ENCODE measurements at places on chromosomes 1 and 21. TPM values are rescaled to one million over a fixed set of nuclear protein-coding genes. Genes with fewer than 3 reads are reported as not detected.

The SRSF4 gene
- 38.4 TPM for polyA plus RNA-seq

GRCh38 chr1:201648907-201649721 is 110.2 kb downstream of the NAV1 start:
- no peak for DNase-seq

GRCh38 chr1:182193908-182194550 is 132.5 kb upstream of the ZNF648 start:
- peak; percentile 93 for DNase-seq

DNA sequence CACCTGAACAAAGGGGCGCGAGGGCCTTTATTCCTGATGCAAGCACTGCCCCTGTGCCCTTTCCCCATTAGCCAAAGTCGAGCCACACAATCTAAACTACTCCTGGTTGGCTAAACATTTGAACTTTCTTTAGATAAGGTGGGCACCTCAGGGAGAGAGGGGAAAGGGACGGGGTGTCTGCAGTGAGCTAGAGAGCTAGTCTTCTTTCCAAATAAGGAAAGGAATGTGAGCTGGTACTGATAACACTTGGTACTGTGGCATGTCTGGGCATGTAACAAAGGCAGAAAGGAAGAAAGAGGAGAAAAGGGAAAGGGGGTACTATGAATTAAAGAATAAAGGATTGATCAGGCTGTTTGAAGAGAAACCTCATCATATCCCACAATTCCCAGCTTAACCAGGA is 62.8 kb downstream of the OVGP1 start:
- no peak for DNase-seq

DNA sequence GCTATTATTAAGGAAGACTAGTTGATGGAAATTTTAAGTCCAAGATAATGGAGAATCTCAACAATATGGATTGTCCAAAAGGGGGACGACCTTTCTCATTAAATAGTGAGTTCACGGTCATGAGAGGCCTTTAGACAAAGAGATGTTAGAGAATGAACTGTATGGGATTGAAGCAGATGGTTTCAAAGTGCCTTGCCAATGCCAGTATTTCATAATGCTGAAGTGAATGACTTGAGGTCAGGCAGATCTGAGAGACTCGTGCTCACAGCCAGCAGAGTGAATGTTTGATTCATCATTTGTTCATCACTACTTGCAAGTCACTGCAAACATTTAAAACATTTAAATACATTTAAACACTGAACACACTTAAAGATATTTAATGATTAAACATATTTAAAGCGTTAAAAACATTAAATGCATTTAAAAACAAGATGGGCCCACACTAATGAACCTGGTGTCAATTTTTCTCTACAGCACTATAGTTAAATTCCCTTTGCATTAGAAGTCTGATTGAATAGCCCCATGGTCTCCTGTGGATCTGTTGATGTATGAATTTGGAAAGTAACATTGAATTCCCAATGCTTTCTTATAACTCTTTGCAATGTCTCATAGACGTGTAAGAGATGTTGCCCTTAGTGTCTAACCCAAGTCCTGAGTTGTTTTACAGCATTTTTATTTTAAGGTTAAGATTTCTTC is 80.7 kb downstream of the TGFB2 start:
- DNase-seq = no peak

- no peak for DNase-seq
These were observed 45.9 kb downstream of the CAMSAP2 start for GRCh38 chr1:200784576-200784975.

- DNase-seq = no peak
These were observed 18.0 kb downstream of the CD247 start for GRCh38 chr1:167500283-167500860.
